Stimulated activated naive B cell treated with anti-CD40 and anti-IgM and Interleukin-4, amounts not matched to agents 10 μg/mL and 1 μg/mL and 100 μg/mL, for 72 hours (primary cell): ENCODE measurements at places on chromosomes 3 and 15.

- no peak for DNase-seq
Observed at GRCh38 chr15:87527875-87528274, 728.7 kb downstream of the NTRK3 start.

DNA sequence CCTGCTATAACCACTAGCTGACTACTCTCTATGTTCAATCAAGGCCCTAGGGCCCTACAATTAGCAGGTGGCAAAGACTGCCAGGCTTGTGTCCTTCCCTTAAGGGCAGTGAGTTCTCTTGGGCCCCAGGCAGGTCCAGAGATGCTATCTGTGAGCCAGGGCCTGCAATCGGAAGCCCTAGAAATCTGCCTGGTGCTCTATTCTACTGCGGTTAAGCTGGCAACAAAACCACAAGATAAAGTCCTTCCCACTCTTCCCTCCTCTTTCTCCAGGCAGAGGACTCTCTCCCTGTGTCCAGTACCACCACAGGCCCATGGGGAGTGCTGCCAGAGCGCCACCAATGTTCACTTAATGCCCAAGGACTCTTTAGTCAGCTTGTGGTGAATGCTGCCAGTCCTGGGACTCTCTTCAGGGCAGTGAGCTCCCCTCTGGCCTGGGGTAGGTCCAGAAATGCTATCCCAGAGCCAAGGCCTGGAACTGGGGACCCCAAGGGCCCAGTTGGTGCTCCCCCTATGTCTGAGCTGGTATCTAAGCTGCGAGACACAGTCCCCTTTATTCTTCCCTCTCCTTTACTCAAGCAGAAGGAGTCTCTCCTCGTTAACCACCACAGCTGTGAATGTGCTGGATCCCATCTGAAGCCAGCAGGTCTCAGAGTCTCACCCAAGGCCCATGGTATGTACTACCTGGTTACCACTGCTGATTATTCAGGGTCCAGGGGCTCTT lies 34.7 kb downstream of the XXYLT1 start:
- no peak for DNase-seq

- no peak for DNase-seq
Observed at GRCh38 chr3:138726946-138727730, 107.6 kb downstream of the PIK3CB start.

DNA sequence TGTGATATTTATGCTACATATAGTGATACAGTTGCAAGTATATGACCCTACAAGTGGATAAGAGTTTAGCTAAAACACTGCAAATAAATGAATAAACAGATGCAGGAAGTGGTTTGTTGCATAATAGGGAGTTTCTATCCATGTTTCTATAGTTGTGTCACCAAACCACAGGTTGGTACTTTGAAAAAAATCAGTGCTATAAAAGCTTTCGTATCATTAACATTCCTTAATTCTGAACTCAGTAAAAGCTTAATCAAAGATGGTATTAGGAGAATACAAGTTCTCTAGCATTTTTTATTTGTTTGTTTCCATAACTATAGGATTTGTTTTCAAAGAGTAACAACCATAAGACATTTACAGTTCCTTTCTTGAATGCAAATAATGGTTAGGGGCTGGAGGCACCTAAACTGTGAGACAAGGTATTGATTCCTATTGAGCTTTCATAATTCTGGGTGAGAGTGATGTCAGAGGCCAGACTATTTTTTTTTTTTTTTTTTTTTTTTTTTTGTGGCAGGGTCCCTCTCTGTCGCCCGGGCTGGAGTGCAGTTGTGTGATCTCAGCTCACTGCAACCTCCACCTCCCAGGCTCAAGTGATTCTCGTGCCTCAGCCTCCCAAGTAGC lies 29.6 kb downstream of the CPOX start:
- DNase-seq = no peak

DNA sequence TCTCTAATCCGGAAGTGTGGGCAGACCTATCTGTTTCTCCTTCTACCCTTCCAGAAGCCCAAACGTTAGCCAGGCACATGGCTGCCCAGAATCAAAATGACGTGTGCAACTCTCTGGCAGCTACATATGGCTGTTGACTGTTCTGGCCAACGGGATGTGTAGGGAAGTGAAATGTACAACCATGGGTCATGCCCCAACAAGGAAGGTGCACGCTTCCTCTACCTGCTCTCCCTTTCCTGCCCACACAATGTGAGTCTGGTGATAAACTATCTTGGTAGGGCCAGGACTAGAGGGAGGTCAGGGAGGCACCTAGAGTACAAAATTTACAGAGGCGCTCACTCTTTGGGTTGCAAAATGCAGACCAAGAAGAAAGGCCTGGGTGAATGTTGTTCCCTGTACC lies 495.9 kb upstream of the PROK2 start:
- no peak for DNase-seq

GRCh38 chr15:88617031-88617722 lies 4.0 kb upstream of the AEN start:
- no peak for DNase-seq

- no peak for DNase-seq
Observed at GRCh38 chr15:79283252-79284048, 928 bp downstream of the ANKRD34C start.

GRCh38 chr3:132232231-132232792 lies 84.9 kb upstream of the ACP3 start:
- no peak for DNase-seq

GRCh38 chr3:187504435-187504834 lies 136.2 kb downstream of the RTP4 start:
- DNase-seq = no peak

GRCh38 chr3:39962581-39962980 lies 153.2 kb downstream of the MYRIP start:
- DNase-seq = no peak

GRCh38 chr3:193403307-193403706 lies 24.8 kb upstream of the ATP13A5 start:
- DNase-seq = no peak

- no peak for DNase-seq
Observed at GRCh38 chr15:73367624-73368300, 996 bp downstream of the HCN4 start.

GRCh38 chr3:124609402-124609801 lies 120.8 kb upstream of the UMPS start:
- no peak for DNase-seq

GRCh38 chr15:34795267-34796081 lies at the start of gene ACTC1:
ACTC1 (minus strand) TSS chr15:34795549; CDS start chr15:34794808, 741 bp downstream.
- DNase-seq = no peak

DNA sequence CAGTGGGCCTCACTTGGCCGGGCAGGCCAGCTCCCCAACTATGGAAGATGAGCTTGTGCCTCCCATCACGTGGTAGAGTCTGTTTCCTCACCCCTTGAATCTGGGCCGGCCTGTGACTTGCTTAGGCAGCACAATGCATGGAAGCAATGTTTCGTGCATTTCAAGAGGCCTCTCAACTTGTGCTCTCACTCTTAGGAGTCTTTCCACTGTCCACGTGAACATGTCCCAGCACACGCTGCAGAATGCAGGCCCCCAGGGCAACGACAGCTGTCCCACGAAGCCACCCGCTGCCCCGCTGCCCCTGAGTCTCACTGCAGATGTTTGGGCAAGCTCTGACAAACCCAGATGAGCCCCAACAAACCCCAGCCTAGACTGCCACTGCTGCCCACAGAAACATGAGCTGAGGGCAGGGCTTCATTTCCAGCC lies 27.2 kb upstream of the SLC41A3 start:
- no peak for DNase-seq

DNA sequence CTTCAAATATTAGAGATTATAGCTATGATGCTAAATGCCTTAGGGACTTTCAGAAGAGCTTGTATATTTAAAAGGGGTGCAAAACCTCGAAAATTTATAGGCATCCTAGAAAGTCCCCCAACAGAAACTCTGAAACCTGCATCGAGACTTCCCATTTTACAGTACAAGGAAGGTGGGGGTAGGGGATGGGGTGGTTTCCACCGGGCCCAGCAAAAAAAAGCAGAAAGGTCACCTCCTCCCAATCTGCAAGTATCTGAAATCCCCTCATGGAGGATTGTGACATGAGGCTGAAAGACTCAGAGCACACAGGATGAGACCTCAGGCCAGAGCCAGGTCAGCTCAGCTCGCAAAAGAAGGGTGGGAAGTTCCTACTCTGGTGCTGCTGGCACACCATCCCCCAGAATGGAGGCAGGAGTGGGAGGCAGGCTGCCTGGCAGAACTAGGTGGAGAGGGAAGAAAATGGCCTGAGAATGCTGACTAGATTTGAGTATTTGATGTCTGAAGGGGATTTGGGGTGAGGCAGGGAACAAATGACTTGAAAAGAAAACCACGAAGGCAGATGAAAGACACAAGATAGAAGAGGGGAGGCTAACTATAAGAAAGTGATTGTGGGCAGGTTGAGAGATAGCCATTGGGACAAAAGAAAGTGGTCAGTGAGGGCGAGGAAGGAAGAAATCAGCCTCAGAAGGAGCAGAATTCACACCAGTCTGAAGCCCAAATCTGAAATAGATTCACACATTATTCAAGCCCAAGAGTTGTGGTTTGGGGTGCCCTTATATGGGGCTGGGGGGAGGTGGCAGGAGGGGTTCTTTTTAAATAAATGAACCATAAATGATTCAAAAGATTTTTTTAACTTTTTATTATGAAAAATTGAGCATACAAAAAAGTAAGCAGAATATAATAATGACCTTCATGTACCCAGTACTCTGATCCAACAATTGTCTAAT lies 22.5 kb upstream of the TSC22D2 start:
- peak; percentile 75 for DNase-seq

GRCh38 chr3:63559884-63560283 lies 92.6 kb upstream of the SNTN start:
- DNase-seq = no peak

- no peak for DNase-seq
Observed at GRCh38 chr3:114219741-114220140, 17.6 kb downstream of the ZNF80 start.

DNA sequence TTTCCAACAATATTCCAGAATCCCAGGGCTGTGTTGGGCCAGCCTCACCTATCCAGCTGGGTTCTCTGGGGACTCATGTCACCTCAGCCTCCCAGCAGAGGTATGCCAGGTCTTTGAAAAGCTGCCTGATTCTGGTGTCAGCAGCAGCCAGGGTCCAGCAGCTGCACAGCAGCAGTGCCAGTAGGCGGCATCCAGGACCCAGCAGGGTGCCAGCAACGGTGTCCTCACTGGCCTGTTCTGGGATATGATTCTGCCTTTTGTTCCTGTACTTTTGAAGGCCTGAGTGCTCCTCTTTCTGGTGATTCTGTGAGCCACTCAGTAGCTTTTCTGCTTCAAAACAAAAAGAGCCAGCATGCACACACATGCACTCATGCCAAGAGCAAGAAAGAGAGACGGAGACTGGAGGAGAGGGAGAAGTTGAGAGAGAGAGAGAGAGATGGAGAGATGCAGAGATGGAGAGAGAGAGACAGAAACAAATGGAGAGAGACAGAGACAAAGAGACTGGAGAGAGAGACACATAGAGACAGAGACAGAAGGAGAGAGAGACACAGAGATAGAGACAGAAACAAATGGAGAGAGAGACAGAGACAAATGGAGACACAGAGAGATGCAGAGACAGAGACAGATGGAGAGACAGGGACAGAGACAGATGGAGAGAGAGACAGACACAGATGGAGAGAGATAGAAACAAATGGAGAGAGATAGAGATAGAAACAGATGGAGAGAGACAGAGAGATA lies 205.7 kb downstream of the UACA start:
- no peak for DNase-seq

GRCh38 chr3:146539315-146539714 lies 5.1 kb downstream of the PLSCR1 start:
- DNase-seq = no peak

- DNase-seq = no peak
Observed at GRCh38 chr3:110311541-110311940, 760.1 kb upstream of the NECTIN3 start.

- no peak for DNase-seq
Observed at GRCh38 chr3:108175352-108175751, 46.9 kb downstream of the IFT57 start.

DNA sequence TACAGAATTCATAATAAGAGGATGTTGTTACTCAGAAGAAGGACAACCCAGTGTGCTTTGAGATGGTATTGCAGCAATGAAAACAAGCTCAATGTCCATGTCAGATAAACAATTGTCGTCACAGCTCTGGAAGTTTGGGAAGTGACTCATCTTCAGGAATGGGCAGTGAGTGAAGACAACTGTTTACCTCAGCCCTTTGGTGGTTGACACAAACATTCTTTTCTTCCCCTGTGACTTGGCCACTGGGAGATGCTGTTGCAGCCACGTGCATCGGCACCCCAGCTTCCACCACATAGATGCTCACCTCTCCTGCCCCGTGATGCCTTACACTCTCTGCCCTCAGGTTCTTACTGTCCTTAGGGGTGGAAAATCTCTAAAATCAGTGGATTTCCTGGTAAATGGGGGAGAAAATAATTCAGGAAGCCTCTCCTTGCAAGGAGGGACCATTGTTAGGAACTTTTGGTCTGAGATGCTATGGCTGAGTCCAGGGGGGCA lies 114.1 kb upstream of the GALNT15 start:
- no peak for DNase-seq

DNA sequence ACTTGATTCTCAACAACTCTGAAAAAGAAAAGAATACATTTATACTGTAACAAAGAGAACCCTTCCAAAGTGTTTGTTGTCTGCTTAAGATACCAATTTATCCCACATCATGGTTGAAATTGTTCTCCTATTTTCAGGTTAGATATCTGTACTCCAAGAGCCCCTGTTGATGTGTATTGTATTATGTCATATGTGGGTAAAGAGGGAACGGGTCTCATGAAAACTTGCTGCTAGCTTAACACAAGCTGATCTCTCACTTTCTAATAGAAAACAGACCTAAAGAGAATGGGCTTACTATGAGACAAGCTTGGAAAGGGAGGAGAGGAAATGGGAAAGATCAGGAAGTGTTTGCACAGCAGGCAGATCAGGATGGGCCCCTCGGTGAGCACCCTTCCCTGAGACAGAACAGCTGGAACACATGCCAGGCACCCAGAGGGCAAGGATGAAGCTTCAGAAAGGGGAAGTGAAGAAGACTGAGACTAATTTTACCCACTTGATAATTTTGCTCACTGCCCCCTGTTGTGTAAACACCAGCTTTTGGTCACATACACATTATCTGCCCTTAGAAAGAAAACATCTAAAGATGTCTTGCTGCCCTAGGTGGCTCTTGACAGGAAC lies 747.9 kb upstream of the CCDC54 start:
- DNase-seq = no peak

GRCh38 chr3:145900056-145900829 lies 260.7 kb downstream of the PLOD2 start:
- DNase-seq = no peak

DNA sequence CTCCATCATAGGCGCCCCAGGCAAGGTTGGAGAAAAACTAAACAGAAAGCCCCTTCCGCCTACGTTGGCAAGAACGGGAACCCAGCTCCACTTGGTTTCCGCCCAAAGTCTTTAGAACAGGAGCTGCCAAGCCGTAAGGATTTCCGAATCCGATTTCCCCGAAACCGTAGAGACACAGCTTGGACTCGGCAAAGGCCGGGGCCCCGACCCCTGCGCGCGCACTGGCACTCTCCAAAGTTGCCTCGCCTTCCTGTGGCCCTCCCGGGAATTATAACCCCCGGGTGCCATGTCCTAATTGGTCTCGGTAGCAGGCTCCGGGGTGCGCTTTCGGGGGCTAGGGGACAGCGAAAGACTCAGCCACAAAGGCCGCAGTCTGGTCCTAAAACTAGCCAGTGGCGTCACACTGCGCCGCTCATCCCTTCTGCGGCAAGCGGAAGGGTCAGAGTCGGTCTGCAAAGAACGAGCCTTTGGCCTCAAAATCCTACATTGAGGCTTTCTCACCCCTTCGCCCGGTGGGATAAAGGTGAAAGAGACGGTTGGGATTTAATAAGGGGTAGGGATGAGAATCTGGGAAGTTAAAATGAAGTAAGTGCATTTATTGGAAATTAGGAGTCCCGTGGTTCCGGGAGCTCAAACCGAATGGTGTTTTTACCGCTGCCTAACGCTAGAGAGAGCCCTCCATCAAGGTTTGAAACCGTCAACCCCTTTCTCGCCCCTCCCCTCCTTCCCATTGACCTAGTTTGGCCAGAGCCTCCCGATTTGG lies 6.8 kb downstream of the BCL6 start:
- DNase-seq = peak; percentile 58
